ENCODE measurements at places on chromosomes 12 and 14.

DNA sequence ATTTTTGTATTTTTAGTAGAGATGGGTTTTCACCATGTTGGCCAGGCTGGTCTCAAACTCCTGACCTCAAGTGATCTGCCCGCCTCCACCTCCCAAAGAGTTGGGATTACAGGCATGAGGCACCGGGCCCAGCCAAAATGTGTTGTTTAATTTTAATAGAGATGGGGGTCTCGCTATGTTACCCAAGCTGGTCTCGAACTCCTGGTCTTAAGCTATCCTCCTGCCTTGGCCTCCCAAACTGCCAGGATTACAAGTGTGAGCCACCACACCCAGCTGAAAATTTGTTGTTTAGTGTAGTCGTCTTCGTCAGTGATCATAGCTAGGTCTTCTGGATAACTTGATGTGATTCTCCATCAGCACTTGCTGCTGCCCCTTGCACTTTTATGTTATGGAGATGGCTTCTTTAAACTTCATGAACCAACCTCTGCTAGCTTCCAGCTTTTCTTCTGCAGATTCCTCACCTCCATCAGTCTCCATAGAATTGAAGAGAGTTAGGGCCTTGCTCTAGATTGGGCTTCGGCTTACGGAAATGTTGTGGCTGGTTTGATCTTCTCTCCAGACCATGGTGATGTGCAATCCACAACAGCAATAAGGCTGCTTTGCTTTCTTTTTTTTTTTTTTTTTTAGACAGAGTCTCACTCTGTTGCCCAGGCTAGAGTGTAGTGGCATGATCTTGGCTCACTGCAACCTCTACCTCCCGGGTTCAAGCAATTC lies 13.0 kb downstream of the ISCU start:
- DNase-seq, result no peak

DNA sequence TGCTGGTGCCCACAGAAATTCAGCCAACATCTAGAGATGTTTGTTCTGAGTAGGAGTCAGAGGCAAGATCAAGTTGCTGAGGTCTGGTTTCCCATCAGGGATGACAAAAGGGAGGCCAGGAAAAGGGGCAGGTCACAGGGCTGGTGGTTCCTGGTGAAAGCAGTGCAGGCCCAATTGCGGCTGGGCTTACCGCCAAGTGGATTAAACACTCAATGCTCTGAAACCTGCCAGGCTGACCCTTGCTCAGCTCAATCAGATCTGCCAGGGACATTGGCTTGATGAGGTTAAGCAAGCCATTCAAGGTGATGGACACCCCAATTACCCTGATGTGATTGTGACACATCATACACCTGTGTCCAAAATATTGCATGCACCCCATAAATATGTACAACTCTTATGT lies 5.5 kb upstream of the OAS1 start:
- DNase-seq, result no peak

- no peak for DNase-seq
These were observed 638.3 kb upstream of the TBX3 start for GRCh38 chr12:115322275-115322674.

GRCh38 chr14:20971705-20972021 lies 16.4 kb downstream of the RNASE2 start:
- DNase-seq, result no peak

- DNase-seq, result no peak
These were observed 15.5 kb downstream of the UBC start for GRCh38 chr12:124898923-124899294.

DNA sequence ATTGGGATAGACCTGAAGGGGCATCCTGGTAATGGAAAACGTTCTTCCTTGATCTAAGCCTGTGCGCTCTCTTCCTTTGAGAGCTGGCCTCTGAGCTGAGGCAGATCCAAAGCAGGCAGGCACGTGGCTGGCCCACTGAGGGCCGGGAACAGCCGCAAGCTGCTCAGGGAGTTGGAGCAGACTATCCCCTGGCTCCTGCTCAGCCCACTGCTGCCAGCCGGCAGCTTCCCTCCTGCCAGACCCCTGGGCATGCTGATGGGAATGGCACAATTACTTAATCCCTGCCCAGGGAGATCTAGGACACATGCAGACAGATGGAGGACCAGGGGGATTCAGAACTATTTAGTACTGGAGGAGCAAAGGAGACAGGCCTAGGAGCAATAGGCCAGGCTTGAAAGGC lies 14.4 kb downstream of the NEUROD4 start:
- DNase-seq, result no peak

DNA sequence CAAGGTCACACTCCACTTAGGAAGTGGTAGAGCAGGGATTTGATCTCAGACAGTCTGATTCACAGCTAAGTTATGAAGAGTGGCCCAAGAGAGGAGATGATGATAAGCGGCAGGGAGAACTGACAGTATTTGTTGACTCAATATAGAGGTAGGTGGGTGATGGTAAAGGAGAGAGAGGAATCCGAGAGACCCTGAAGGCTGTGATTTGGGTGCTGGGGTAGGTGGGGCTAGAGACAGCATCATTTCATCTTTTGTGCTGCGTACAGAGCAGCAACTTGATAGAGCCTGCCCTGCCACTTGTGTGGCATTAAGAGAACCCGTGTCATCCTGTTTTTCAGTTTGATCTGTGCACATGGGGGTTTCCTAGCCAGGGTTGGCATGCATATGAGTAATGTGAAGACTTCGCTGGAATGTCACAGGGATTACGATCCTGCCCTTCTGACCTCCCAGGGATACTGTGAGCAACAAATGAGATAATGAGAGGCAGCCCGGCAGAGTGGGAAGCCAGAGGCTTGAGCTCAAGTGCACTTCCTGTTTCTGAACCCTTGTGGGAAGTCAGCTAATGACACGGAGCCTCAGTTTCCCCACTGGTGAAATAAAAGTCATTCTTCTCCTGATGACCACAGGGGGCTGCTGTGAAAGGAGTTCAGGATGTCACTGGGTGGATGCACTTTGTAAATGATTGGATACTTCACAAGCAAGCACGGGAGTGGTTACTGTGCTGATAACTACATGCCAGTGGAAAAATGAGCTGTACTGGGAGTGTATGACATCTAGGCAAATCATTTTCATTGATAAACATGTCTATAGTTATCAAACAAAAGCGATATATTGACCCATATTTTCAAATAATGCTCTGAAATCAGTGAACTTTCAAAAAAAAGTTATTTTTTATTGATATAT lies 59.5 kb upstream of the IGF1 start:
- DNase-seq, result no peak

GRCh38 chr12:94179723-94180122 lies 31.3 kb downstream of the PLXNC1 start:
- DNase-seq, result no peak

DNA sequence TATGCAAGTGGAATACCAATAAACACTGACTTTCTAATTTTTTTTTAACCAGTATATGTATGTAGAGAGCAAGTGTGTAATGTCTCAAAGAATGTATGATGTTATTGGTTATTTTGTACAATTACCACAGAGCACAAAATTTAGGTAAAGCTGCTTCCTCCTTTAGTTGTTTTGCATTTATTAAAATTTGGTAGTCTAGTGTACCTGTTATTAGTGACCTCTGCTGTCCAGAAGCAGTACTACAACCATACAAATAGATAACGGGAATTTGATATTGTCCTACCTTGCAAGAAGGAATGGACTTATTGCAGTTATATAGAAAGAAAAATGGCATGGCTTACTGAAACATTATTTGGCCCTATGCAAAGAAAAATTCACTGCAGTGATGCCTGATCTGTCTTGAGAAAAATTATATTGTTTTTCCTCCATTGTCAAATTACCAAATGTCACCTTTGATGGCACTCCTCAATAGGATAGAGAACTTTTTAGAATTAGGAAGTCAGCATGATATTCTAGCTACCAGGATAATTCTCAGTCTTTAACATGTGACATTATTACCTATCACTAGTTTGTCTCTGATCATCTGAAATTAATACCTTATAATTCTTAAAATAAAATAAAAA lies 153.9 kb upstream of the RMST start:
- peak; percentile 69 for DNase-seq

DNA sequence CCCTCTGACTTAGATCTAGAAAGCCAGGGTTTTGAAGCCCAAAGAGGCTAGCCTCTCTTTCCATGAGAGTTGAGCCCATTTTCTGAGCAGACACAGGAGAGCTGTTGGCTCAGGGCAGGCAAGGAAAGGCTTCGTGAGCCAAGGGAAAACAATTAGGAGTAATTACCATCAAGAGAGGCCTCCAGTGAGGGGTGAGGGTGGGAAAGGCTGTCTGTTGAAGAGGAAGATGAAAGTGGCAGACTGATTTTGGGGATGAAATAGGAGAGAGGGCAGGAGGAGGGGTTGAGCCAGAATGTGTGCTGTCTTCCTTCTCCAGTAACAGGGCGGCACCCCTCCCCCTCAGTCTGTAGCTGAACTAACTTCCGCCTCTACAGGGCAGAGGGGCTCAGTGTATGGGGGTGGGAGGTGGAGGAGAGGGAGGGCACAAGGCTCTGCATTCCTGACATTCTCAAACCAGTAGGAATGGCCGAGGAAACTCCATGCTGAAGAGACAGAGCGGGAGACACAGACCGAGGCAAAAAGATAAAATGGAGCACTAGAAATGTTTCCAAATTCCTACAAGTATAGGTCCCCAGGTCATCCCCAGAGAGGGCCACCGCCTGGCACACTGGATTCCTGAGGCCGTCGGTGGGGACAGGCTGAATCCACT lies 33.1 kb upstream of the COL2A1 start:
- DNase-seq, result no peak

GRCh38 chr12:117968826-117969659 lies at the start of gene KSR2:
KSR2 (minus strand) TSS chr12:117968990; CDS start chr12:117968255, 735 bp downstream.
- peak; percentile 99 for DNase-seq

GRCh38 chr14:95065411-95065810 lies 91.9 kb downstream of the DICER1 start:
- DNase-seq, result no peak

DNA sequence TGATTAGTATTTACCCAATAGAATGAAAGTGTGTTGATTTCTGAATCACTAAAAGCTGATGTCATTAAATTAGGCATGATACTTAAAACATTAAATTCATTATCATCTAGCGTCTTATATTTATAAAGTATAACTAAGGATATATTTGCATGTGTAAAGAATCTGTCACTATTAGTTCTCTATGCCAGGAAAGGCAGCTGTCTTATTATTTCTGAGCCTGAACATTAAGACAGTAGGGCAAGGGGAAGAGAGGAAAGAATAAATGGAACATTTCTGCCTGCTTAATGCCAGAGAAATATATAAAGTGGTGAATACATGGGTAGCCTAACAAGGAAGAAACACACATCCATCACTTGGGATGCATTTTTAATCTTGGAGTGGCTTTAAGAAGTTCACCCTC lies 965.1 kb upstream of the TMEM132C start:
- no peak for DNase-seq

DNA sequence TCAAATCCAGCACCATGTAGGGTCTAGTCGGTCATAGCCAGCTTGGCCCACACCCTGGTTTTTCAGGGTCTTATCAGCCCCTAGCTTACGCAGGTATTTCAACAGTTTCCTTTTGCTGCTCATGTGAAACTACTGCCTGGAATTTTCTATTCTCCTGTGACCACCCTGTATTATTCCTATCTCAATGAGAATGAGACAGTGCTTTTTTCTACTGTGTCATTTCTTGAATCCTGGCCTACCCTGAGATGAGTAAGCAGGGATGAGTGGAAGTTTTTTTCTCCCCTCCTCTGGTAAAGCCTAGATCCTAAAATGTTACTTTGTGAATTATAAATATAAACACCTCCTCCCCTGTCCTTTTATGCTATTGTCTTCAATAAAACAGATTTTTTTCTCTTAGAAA lies 62.7 kb upstream of the ARID2 start:
- DNase-seq, result no peak
